Activated T-helper 17 cell treated with anti-CD3 and anti-CD28 coated beads, Interleukin-2, amount 50 U/mL, for 72 hours (primary cell): ENCODE measurements at places on chromosomes 16 and 17.

DNA sequence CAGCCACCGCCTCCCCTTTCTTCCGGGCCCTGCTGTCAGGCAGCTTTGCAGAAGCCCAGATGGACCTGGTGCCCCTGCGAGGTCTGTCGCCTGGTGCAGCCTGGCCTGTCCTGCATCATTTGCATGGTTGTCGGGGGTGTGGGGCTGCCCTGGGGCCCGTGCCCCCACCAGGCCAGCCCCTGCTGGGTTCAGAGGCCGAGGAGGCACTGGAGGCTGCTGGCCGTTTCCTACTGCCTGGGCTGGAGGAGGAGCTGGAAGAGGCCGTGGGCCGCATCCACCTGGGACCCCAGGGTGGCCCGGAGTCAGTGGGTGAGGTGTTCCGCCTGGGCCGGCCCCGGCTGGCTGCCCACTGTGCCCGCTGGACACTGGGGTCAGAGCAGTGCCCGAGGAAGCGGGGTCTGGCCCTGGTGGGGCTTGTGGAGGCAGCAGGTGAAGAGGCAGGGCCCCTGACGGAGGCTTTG, 5.5 kb upstream of the TGFB1I1 start:
- H3K4me1 ChIP-seq: no peaks in the 10 kb centered on the region
- no peak overlapping the region for H3K4me3 ChIP-seq
- no peaks in the 10 kb centered on the region for H3K27me3 ChIP-seq
- H3K36me3 ChIP-seq: peaks cover 20% of the 10 kb centered on the region
- no peak overlapping the region for H3K27ac ChIP-seq

GRCh38 chr16:14669776-14670175, 24.3 kb downstream of the PLA2G10 start:
- peaks cover 5% of the 10 kb centered on the region for H3K4me1 ChIP-seq
- H3K27ac ChIP-seq: no peak overlapping the region
- H3K36me3 ChIP-seq: peaks cover 47% of the 10 kb centered on the region
- no peak overlapping the region for H3K4me3 ChIP-seq

- no peaks in the 10 kb centered on the region for H3K27me3 ChIP-seq
- H3K36me3 ChIP-seq: peaks cover 13% of the 10 kb centered on the region
- peaks cover 15% of the 10 kb centered on the region for H3K4me1 ChIP-seq
- H3K27ac ChIP-seq: no peak overlapping the region
- ATAC-seq: no peak
Measured at GRCh38 chr17:66579556-66579955, 255.4 kb upstream of the CACNG5 start.

DNA sequence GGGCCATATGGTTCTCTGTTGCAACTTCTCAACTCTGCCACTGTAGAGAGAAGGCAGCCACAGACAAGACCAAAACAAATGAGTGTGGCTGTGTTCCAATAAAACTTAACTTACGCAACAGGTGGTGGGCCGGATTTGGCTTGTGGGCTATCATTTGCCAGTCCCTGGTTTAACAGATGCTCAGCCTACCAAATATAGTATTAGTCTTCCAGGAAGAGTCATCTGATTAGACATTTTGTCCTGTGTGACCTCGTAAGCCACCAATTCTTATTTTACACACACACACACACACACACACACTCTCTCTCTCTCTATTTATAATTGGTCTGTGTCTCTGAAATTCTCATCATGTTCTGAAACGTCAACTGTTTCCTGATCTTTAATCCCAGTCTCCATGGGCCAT, 245.9 kb downstream of the XYLT1 start:
- no peaks in the 10 kb centered on the region for H3K27me3 ChIP-seq
- H3K4me1 ChIP-seq: peaks cover 10% of the 10 kb centered on the region
- peaks cover 10% of the 10 kb centered on the region for H3K36me3 ChIP-seq
- H3K27ac ChIP-seq: peak overlapping the region; percentile 60

- no peak for ATAC-seq
- H3K27me3 ChIP-seq: no peaks in the 10 kb centered on the region
- no peak overlapping the region for H3K4me3 ChIP-seq
- peaks cover 59% of the 10 kb centered on the region for H3K36me3 ChIP-seq
- peaks cover 46% of the 10 kb centered on the region for H3K4me1 ChIP-seq
Measured at GRCh38 chr16:28196387-28196987, 15.3 kb downstream of the XPO6 start.

GRCh38 chr17:15031975-15032374, 233.2 kb downstream of the PMP22 start:
- H3K4me3 ChIP-seq: no peak overlapping the region
- no peak for ATAC-seq
- peaks cover 20% of the 10 kb centered on the region for H3K27me3 ChIP-seq

DNA sequence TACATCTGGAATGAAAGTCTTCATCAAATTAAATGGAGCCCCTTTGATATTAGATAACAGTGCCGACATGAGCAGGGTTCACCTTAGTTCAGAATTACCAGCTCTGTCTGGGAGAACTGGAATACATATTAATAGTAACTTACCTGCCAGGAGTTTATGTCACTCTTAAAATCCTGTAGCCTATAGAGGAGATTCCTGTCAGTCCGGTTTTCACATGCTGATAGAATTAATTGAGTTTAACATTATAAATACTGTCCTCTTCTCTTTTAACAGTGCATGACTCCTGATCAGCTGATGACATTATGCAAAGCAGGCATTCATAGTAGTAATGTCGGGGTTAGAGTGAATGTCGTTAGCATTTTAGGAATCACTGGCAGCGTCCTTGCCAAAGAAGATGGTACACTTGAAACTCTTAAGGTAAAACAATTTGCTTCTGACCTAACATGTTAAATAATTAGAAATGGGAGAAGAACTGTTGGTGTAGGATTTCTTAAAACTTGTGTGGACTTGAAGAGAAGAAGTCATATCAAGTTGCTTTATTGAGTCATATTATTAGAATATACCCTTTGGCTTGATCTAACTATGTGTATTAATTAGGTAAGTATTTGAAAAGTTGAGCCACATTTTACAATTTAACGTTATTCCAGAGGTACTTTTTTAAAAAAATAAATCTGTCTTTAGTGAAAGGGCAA, 34.3 kb downstream of the HEATR3 start:
- H3K27ac ChIP-seq: no peak overlapping the region
- H3K4me1 ChIP-seq: no peaks in the 10 kb centered on the region

DNA sequence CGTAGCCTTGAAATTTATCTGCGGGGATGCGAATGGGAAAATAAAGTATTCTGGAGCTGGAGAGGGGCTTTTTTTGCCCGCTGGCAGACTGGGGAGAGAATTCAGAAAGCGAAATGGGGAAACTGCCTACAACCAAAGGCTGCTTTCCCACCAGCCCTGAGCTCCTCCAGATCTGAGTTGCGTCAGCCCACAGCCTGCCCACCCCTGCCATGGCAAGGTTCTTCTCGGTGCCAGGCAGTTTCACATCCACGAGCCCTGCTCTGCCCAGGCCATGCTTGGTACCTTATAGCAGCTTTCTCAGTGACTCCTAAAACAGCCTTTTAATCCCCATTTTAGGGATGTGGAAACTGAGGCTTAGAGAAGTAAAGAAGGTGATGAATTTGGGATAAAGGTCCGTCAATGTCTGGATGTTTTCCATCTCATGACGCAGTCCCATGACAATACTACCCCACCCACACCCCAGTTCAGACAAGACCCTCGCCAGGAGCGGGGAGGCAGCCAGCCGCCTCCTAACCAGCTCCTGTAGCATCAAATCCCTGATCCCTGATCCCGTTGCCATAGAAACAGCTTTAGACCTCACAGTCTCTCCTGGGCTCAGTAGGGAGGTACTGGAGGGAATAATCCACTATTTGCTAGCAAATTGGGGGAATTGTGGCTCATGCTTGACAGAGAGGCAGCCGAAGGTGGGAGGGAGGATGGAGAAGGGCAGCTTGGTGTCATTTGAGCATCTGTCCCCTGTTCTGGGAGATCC, 113.5 kb downstream of the MGAT5B start:
- no peaks in the 10 kb centered on the region for H3K36me3 ChIP-seq
- no peaks in the 10 kb centered on the region for H3K27me3 ChIP-seq
- H3K27ac ChIP-seq: no peak overlapping the region
- H3K4me1 ChIP-seq: peaks cover 4% of the 10 kb centered on the region

GRCh38 chr17:5585836-5586521, 1.7 kb upstream of the NLRP1 start:
- peaks cover 27% of the 10 kb centered on the region for H3K4me1 ChIP-seq
- ATAC-seq: peak; percentile 20
- H3K4me3 ChIP-seq: peak overlapping the region; percentile 98
- H3K27ac ChIP-seq: peak overlapping the region; percentile 98
- H3K27me3 ChIP-seq: no peaks in the 10 kb centered on the region

- peak; percentile 89 for ATAC-seq
- peaks cover 13% of the 10 kb centered on the region for H3K4me1 ChIP-seq
- H3K36me3 ChIP-seq: no peaks in the 10 kb centered on the region
- H3K27ac ChIP-seq: peak within 1 kb of the TSS; percentile 92
- H3K27me3 ChIP-seq: no peaks in the 10 kb centered on the region
Measured at GRCh38 chr17:78903101-78903779, at the start of gene CEP295NL. Gene CEP295NL, minus strand, starts transcription at chr17:78903201. Its CDS starts 1,373 bp downstream, at chr17:78901828.

- peak; percentile 35 for ATAC-seq
- H3K4me3 ChIP-seq: peak overlapping the region; percentile 23
- H3K36me3 ChIP-seq: peaks cover 15% of the 10 kb centered on the region
- no peaks in the 10 kb centered on the region for H3K27me3 ChIP-seq
- H3K27ac ChIP-seq: no peak overlapping the region
Measured at GRCh38 chr16:53892155-53892554, 188.2 kb downstream of the FTO start.

DNA sequence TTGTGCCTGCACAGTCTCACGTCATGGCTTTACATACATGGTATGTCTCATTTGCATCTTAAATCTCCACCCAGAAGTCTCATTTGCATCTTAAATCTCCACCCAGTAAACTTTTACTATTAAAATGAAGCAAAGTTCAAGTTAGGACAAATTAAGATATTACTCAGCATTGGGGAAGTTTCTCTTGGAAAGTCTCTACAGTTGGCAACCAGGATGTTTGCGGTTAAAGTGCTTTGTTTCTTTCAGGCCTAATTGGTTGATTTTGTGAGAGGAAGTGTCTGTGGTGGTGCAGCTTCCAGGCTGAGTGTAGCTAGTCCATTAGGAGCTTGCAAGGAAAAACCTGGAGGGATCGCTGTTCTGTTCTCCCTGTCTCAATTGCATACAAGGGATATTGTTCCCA, 1373.3 kb upstream of the GOT2 start:
- H3K27ac ChIP-seq: no peak overlapping the region
- no peak overlapping the region for H3K4me3 ChIP-seq
- ATAC-seq: no peak
- no peaks in the 10 kb centered on the region for H3K36me3 ChIP-seq

- peak overlapping the region; percentile 71 for H3K4me3 ChIP-seq
- no peaks in the 10 kb centered on the region for H3K4me1 ChIP-seq
- no peaks in the 10 kb centered on the region for H3K27me3 ChIP-seq
- peak; percentile 8 for ATAC-seq
- no peaks in the 10 kb centered on the region for H3K36me3 ChIP-seq
Measured at GRCh38 chr17:43918026-43918389, 10.7 kb upstream of the MPP2 start.

DNA sequence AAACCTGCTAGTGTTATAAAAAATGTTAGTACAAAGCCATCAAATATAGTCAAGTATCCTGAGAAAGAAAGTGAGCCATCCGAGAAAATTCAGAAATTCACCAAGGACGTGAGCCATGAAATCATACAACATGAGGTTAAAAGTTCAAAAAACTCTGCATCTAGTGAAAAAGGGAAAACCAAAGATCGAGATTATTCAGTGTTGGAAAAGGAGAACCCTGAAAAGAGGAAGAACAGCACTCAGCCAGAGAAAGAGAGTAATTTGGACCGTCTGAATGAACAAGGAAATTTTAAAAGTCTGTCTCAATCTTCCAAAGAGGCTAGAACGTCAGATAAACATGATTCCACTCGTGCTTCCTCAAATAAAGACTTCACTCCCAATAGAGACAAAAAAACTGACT, 31.7 kb downstream of the RBBP6 start:
- no peak for ATAC-seq
- no peak overlapping the region for H3K4me3 ChIP-seq
- no peaks in the 10 kb centered on the region for H3K4me1 ChIP-seq
- H3K27ac ChIP-seq: no peak overlapping the region
- no peaks in the 10 kb centered on the region for H3K27me3 ChIP-seq

DNA sequence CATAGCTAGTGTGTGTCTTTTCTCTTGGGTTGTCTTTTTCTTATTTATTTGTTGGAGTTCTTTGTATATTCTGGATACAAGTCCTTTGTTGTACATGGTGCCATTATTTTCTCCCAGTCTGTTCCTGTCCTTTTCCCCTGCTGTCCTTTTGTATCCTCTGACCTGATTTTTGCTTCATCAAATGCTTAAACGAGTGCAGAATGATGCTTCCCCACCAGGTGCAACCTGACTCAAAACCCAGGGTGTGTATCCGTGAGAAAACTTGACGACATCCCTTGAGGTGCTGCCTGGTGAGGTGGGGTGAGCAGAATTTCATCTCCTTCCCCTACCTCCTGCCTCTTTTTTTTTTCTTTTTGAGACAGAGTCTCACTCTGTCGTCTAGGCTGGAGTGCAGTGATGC, 88.6 kb downstream of the NTN1 start:
- no peak overlapping the region for H3K27ac ChIP-seq
- no peaks in the 10 kb centered on the region for H3K36me3 ChIP-seq
- ATAC-seq: no peak
- no peak overlapping the region for H3K4me3 ChIP-seq
- H3K27me3 ChIP-seq: peaks cover 9% of the 10 kb centered on the region
- H3K4me1 ChIP-seq: no peaks in the 10 kb centered on the region

DNA sequence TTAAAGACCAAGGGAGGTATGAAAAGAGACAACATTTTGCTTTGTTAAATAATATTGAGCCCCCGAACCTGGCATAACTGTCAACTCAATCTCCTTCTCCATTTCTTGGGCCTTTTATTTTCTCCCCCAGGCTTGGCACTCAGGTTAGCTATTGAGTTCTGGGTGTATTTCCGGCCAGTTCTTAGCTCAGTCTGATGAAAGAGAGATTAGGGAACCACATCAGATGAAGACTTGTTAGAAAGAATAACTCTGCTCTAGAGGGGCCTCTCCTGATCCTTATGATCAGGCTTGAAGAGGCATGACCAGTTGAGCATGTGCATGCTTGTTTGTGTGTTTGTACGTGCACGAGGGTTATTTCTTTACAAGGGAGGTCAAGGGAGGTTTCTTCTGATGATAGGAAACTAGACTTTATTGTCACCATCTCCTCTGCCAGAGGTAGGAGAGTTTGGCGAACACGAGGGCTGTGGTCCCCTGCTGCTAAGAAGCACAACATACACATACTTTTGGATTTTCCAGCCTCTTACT, 29.2 kb upstream of the HS3ST2 start:
- no peak for ATAC-seq
- H3K27me3 ChIP-seq: peaks cover 14% of the 10 kb centered on the region
- H3K4me1 ChIP-seq: no peaks in the 10 kb centered on the region
- no peaks in the 10 kb centered on the region for H3K36me3 ChIP-seq
- no peak overlapping the region for H3K27ac ChIP-seq
- no peak overlapping the region for H3K4me3 ChIP-seq

GRCh38 chr17:9228408-9229159, 207.3 kb downstream of the NTN1 start:
- H3K36me3 ChIP-seq: no peaks in the 10 kb centered on the region
- H3K4me3 ChIP-seq: no peak overlapping the region

DNA sequence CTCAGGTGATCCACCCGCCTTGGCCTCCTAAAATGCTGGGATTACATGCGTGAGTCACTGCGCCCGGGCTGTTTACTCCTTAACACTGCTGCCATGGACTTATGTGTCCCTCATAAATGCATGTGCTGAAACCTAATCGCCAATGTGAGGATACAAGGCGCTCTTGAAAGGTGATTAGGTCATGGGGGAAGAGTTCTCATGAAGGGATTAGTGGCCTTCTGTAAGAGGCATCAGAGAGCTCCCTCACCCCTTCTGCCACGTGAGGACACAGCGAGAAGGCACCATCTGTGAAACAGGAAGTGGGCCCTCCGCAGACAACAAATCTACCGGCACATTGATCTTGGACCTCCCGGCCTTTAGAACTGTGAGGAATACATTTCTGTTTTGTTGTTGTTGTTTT, 19.1 kb downstream of the ITPRIPL2 start:
- no peak overlapping the region for H3K27ac ChIP-seq
- ATAC-seq: no peak
- peaks cover 3% of the 10 kb centered on the region for H3K27me3 ChIP-seq
- no peak overlapping the region for H3K4me3 ChIP-seq
- peaks cover 15% of the 10 kb centered on the region for H3K4me1 ChIP-seq
